Myocyte (in vitro differentiated cells): ENCODE measurements at places on chromosomes 5 and 9. TPM values are rescaled to one million over a fixed set of nuclear protein-coding genes. Genes with fewer than 3 reads are reported as not detected.

DNA sequence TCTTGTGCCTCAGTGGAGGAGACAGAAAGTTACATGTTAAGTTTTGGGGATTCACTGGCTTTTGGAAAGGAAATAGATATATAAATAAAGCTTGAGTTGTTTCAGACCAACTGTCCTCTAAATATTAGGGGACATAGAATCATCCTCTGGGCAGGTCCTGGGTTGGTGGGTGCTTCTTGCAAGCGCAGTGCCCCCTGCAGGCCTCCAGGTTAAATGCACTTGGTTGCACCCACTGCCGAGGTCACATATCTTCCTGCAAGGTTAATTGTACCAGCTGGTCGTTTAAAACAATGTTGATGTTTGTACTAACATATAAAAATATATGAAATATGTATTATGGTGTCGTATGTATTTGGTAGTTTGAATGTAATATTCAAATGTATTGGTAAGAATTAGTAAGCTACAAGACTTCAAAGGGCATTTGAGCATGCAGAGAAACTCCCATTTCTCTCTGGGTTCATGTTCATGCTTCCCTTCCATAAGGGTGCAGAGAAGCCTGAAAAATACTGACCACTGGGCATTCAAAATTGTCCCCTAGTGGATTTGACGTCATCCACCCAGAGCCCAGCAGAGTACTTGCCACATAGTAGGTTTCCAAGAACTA is 87.0 kb downstream of the ZNF618 start:
- DNase-seq: peak; percentile 58

Gene CHSY3
- 8.3 and 12.8 TPM in 2 replicates for total RNA-seq

DNA sequence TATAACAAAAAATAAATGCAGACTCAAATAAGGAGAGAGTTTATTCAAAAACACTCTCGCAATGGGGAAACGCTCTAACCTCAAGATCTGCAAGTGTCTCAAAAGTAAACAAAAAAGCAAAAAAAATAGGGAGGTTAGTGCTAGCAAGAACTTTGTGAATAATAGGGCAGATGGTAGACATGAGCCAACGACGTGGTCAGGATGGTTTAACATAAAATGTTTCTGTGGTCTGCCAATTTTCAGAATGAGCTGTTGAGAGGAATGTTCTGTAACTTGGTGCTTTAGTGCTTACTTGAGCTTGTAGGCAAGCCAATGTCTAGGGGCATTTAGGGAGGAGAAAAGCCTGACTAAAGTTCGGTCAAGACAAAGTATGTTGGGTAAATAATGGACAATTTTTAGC is 1813.9 kb upstream of the CDH6 start:
- no peak for DNase-seq

GRCh38 chr5:174767670-174768069 is 43.3 kb downstream of the MSX2 start:
- DNase-seq: no peak

GRCh38 chr9:130833031-130833990 is 1.7 kb upstream of the ABL1 start:
- DNase-seq: peak; percentile 47

DNA sequence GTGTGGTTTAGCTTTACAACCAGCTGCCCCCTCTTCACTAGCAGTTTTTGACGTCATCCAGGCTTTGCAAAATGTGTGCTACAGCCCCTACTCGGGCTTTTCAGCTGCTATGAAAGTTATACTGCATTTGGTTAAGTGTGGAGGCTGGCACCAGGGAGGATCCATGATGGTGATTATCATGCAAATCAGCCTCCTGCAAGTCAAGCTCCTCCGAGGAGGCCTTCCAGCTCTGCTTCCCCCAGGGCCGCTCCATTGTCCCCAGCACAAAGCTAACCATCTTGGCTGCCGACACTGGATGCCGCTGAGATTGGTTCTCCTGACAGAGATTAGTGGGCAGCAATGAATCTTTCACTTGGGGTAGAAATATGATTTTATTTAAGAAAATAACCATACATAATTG is 159.6 kb downstream of the NR2F1-AS1 start:
- no peak for DNase-seq

- no peak for DNase-seq
These were observed 4.8 kb upstream of the PCSK5 start for GRCh38 chr9:75885652-75886051.

DNA sequence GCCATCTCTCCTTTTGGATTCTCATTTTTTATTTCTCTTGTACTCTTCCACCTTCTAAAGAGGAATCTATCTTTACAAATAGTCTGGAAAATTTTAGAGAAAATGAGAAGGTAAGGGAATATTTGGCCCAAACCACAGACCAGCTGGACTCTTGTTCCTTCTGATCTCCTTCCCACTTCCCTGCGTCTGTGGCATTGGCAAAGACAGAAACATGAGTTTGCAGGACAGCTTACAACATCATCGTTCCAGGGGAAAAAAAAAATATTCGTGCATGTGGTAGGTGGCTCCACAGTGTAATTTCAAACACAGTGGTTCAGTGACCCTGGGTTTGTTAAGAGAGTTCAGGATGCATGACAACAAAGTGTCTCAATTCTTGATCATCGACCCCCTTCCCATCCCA is 755.0 kb downstream of the DNAH5 start:
- no peak for DNase-seq

DNA sequence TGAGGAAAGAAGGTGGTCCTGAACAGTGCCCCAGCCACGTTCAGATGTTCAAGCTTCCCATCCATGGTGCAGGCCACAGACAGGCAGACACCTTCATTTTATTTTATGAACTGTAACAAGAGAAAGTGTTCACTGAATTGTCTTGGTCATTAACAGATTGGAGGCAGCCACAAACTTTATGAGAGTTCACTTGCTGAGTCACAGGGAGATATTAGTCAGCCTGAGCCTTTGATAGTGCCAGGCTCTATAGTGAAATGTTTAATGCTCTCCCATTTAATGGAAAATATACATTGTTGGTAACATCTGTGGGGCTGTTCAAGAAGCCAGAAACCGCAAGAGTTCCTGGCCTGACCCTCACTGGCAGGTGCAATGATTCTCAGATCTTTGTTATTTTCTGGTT is 237.0 kb downstream of the TENT4A start:
- no peak for DNase-seq

Gene HSPB3
- 270 and 498 TPM in 2 replicates for total RNA-seq

GRCh38 chr5:6659941-6660684 is 26.9 kb downstream of the SRD5A1 start:
- no peak for DNase-seq

- no peak for DNase-seq
These were observed 9.6 kb downstream of the DAB2 start for GRCh38 chr5:39415201-39415600.

Gene ARHGAP26
- total RNA-seq: 2.4 and 2.8 TPM in 2 replicates

Gene NR6A1
- total RNA-seq: 1.9 and 2.1 TPM in 2 replicates

DNA sequence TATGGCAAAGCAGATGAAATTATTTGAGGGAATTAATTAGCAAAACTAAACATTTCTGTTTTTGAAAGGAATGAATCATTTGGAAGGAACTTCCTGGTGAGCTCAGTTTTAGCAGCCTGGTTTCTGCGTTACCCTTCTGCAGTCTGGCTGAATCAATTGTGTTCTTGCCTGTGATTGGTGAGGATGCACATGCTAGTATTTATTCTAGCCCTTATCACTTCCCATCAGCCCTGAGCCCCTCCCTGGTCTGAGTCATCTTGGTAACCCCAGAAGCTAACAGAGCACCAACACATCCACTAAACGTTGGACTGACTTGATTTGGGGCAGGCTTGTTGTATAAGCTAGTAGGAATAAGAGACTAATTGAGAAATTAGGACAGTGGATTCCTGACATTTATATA is 6.6 kb downstream of the TJP2 start:
- peak; percentile 79 for DNase-seq

Gene PFN3
- not detected in 2 replicates for total RNA-seq

GRCh38 chr5:140239461-140239860 is 63.4 kb downstream of the PFDN1 start:
- DNase-seq: no peak

GRCh38 chr5:57216714-57217113 is 42.9 kb downstream of the GPBP1 start:
- DNase-seq: no peak

DNA sequence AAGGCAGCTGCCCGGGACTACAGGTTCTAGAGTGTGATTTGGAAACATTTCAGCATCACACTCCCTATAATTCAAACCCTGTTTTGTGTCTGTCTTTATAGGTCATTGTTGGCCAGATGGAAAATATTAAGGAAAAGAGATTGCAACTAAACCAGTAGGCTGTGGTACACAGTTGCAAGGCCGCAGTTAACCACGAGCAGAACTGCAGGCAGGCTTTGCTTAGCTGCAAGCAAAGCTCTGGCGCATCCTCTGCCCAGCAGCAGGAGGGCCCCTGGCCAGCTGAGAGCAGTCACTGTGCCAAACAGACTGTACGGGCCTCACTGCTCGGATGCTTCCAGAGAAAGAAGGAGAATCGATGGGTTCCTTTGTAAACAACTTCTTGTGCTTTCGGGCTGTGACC is 204.5 kb downstream of the DENND1A start:
- peak; percentile 23 for DNase-seq

DNA sequence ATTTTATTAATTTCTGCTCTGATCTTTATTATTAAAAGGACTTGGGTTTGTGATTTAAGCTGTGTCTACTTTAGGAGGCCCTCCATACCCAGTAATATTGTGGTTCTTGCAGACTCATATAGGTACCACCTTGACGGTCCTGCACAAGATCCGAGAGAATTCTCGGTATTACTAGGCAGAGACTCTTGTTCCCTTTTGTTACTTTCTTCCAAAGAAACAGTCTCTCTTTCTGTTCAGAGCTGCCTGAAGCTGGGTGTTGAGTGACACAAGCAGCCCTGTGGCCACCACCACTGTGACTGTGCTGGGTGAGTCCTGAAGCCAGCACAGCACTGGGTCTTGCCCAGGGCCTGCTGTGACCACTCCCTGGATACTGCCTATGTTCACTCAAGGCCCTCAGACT is 666.6 kb downstream of the SEMA5A start:
- DNase-seq: no peak

Gene ADRB2
- 5.1 and 7.8 TPM in 2 replicates for total RNA-seq

Gene N4BP3
- total RNA-seq: 4.8 and 12.5 TPM in 2 replicates

DNA sequence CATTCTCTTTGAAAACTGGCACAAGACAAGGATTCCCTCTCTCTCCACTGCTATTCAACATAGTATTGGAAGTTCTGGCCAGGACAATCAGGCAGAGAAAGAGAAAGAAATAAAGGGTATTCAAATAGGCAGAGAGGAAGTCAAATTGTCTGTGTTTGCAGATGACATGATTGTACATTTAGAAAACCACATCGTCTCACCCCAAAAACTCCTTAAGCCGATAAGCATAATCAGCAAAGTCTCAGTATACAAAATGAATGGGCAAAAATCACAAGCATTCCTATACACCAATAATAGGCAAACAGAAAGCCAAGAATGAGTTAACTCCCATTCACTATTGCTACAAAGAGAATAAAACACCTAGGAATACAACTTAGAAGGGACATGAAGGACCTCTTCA is 21.0 kb upstream of the EPB41L4A start:
- no peak for DNase-seq

DNA sequence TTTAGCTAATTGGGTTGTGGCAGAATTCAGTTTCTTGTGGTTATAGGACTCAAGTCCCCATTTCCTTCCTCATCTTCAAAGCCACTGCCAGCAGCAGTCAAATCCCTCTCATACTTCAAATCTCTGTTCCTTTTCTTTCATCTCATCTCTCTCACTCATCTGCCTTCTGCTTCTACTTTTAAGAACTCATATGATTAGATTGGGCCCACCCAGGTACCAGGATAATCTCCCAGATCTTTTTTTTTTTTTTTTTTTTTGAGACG is 8.0 kb upstream of the REEP5 start:
- no peak for DNase-seq

- peak; percentile 73 for DNase-seq
These were observed 23.4 kb downstream of the PAM start for GRCh38 chr5:102778478-102778877.

- peak; percentile 55 for DNase-seq
These were observed 3.1 kb downstream of the HMCN2 start for GRCh38 chr9:130268521-130269211.

Gene RNF208
- total RNA-seq: 0.21 and 0.36 TPM in 2 replicates

DNA sequence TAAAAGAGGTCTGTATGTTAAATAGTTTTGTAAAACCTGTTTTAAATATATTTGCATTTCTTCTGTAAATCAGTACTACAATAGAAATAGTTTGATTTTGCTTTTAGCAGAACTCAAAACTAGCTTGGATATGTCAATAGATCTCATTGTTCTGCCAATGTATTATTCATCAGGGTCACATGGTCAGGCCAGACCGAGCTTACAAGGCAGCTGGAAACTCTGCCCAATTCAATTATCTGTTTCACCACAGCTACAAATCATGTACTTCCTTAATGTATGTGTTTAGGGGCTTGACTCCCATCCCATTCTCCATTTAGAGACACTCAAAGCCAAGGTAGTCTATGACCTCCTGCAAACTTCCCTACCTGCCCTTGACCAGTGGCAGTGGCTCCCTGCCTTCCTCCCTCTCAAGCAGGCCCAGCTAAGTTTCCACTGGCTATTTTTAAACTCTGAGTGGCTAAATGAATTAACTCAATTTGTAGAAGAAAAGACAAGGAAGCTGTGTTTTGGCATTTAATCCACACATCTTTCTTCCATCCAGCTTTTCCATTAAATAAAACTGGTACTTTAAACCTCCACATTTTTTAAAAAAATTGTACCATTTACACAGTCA is 46.4 kb upstream of the SELENOP start:
- DNase-seq: peak; percentile 46

DNA sequence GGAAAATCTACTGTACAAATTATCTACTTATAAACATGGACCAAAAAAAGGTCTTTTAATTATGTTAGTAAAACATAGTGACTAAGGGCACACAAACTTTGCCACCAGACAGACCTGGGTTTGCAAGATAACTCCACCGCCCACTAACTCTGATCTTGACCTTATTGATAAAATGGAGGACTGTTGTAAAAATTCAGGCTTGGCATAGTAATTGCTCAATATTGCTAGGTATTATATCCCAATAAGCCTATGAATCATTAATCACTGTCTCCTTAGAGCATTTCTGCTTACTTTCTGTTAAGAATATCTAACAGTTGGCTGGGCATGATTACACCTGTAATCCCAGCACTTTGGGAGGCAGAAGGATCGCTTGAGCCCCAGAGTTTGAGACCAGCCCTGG is 3.8 kb downstream of the C9orf40 start:
- no peak for DNase-seq

DNA sequence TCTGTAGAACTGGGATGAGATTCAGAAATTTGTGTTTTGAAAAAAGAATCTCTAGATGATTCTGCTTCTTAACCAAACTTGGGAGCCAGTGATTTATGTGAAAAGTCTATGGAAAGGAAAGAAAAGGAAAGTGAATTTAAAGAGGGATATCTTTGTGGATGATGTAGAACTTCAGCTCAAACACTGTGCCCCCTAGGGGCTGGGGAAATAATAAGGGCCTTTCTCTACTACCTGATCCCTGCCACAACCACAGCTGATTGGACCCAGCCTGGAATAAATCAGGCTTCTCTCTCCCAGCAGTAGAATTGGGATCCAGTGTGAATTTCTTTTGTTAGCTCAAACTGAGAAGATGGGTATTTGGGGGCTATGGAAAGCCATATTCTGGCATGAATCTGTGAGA is 155.0 kb downstream of the PRELID2 start:
- peak; percentile 22 for DNase-seq

- no peak for DNase-seq
These were observed 9.1 kb upstream of the SLC27A6 start for GRCh38 chr5:128956164-128956563.

Gene PDGFRB
- total RNA-seq: 26.1 and 34.0 TPM in 2 replicates
